NCI-H2171 treated with DMSO at 0.1 percent for 48 hours (cell line): ENCODE measurements at places on chromosomes 4 and X.

DNA sequence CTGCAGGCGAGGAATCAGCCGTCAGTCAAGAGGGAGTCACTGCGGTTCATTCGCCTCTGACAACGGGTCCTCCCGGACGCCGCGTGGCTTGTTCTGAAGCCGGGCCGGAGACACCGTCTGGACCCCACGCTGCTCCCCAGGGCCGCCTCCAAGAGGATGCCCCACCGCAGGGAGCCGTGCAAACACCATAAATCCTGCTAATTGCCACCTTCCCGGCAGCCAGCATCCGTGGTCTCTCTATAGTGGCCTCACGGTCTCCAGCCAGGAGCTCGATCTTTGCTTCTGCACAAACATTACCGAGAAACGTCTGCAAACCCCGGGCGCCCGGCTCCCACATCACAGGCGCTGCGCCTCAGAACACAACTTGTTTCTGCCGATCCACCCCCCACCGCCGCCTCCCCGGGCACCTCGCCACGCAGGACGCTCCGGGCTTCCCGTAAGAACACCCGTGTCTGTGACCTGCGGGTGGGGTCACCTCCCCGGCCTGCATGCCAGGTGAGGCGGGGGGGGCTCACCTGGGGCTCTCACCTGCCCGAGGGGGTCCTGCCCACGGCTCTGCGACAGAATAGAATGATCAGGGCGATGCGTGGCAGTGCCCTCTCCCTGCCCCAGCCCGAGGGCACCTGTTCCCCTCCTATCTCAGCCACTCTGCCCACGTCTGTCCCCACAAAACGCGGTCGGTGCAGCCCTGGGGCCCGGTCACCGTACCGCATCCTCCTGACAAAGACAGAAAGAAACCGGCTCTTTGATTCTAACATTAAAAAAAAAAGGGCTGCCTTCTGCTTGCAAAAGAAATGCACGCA lies 32.4 kb upstream of the PPP2R3B start:
- DNase-seq, result no peak

DNA sequence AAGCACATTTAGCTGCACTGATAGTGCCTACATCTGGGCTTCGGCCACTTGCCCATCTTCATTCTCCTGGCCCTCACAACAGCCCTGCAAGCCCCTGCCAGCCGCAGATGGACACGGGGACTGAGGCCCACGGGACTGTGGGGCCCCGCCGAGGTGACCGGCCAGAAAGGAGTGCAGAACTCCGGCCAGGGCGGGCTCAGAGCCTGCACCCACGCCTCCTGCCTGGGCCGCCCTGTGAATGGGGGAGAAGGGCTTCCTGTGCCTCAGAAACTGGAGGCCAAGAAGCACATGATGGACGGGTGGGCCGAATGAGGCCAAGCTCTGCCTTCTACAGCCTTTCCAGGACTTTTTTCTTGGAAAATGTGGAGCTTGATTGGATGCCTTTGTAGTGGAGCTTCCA lies 35.7 kb upstream of the HGFAC start:
- no peak for DNase-seq

- no peak for DNase-seq
Measured at GRCh38 chr4:145414226-145414625, 67.4 kb upstream of the SMAD1 start.

DNA sequence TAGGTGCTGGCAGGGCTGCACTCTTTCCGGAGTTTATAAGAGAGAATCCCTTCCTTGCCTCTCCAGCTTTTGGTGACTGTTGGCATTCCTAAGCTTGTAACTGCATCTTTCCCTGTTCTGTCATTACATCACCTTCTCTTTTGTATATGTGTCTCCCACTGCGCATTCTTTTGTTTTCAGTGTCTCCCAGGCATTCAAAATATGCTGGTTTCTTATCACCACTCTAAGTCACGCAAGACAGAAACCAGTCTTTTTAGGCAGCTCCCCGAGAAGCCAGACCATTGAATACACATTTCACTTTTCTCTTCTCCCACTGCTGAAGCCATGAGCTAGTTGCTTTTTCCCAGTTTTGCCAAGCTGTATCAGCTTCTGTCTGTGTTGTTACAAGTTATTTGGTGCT lies 71.0 kb downstream of the LAS1L start:
- no peak for DNase-seq

GRCh38 chrX:21926527-21927278 lies 13.8 kb upstream of the SMS start:
- DNase-seq, result no peak
